ENCODE measurements at places on chromosomes 2 and 18.

DNA sequence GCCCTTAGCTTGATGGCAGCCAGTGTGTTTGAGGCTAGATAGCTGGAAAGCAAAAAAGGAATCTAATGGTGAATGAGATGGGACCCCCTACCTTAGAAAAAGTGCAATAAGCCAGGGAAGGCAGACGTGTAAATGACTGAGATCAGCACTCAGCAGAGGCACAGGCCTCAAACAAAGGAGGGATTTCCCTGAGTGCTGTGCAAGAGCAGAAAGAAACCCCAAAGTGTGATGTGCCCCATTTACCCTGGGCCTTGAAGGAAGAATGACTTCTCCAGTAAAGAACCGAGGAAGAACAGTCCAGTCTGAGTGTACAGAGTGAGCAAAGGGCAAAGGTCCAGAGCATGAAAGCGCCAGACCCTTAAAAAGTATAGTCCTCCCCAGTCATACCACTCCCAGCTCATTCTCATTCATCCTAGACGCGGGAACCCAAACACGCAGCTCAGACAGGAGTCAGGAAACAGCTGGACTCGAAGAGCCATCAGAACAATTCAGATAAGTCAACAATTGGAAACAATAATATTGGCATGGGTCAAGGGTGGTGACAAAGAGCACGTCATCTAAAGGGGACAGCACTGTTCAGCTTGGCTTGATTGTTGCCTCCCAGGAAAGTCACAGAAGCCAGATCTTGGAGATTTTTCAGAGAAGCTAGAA is 121.7 kb downstream of the INO80D start:
- no peak for DNase-seq

DNA sequence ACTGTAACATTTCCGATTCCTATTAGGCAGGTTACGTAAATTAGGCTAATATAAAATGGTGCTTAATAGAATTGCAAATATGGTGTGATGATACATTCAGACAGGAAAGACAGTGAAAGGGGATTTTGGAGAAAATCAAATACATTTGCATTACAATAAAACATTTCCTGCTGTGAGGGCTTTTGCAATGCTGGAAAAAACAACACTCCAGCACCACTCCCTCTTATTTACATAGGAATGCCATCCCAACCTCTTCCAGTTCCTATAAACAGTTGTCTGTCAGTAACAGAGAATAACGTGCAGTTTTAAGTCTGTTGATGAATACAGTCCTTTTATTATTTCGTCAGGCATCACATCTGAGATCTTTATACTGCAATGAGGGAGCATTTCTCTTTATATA is 298.8 kb upstream of the FANCL start:
- DNase-seq: no peak

DNA sequence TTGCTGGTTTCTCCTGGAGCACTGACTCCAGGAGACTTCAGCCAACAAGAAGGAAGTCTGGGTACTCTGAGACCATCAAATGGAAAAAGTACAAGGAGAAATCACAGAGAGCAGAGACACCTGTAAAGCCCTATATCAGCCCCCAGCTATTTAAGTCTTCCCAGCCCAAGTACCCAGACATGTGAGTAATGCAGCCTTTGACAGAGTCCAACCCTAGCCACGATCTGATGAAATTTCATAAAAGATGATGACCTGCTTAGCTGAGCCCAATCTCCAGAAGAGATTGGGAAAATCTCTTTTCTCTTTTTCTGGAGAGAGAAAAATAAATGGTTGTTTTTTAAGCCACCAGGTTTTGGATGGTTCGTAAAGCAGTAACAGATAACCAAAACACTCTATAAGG is 196.6 kb downstream of the NBAS start:
- no peak for DNase-seq

- DNase-seq: no peak
Observed at GRCh38 chr2:59183070-59183469, 941.9 kb upstream of the FANCL start.

DNA sequence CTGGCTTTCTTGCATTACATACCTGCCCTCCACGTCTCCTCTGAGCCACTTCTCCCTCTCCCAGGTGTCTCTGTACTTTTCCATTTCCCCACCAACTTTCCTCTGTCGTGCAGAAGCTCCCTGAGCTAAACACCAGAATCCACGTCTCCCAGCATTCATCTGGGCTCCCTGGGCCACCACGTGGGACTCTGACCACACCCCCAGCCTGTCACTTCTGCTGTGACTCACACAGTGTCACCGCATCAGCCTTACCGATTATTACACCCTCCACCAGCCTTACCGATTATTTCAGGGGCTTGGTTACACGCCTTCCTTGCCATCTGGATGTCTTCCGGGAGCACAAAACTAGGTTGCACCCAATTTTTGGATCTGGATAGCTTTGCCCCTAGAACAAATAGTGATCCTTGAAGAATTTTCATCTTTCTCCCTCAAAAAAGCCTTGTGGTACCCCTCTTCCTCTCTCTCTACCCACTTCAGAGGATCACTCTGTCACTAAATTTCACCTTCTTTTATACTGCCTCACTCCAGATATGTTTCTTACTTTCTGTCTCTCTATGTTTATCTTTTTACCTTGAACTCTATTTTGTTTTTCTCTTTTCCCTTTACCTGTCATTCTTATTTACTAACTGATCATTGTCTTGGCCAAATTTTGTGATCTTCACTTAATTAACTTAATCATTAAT is 136.9 kb upstream of the CAB39 start:
- no peak for DNase-seq

DNA sequence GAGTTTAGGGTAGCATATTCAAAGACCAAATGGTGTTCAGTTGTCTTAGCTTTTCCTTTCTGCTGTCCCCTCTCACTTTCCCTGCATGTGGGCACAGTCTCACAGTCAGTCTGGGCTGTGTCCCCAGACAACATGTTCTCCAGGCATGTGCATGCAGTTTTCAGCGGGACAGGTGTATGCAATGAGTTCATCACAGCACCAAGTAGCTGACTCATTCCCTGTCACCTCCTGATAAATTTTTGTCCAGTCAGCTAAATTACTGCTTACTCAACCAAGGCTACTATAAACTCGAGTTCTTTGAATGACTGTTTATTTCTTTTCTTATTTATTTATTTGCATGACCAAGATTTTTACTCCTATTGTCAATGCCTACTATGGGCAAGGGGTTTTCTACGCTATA is 148.8 kb upstream of the CDH19 start:
- DNase-seq: no peak

DNA sequence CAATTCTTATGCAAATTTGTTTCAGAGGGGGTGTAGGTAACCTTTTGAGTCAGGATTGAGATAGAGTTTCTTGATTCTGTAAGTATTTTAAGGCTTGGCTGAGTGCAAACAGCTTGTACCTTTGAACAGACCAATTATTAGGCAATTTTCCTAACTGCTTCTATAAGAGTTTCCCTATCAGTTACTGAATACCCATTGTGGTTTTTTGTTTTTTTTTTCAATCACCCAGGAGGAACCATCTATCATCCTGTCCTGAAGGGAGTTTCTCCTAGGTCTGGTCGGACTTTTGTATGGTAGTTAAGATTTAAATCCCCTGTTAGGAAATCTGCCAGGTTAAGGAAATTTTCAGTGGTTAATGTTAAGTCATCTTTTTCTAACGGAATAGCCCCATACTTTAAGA is 319.4 kb upstream of the SLC39A10 start:
- no peak for DNase-seq

GRCh38 chr2:187991389-187991788 is 300.3 kb upstream of the GULP1 start:
- DNase-seq: no peak

Measured in tibial nerve (tissue), 4 donors.